ENCODE measurements at places on chromosomes 1 and 21.

DNA sequence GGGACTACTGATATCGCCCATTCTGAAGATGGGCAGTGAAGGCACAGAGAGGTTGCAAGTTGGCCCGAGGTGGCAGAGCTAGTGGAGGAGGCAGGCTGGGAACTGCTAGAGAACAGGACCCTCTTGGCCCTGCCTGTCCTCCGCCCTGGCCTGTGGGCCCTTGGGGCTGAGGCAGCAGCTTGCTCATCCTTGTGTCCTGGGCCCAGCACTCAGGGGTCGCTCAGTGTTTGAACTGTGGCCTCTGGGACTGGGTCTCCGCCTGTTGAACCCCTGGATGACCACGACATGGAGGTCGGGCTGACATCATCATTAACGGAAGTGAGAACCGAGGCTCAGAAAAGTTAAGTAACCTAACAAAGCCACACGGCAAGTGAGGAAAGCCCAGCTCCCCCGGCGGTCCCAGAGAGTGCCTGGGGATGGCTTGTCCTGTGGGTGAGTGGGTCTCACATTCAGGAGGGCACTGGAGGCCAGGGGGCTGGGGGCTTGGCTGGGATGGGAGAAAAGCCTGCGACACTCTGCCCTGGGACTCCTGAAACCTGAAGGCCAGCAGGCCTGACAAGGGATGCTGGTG is 23.0 kb upstream of the DDOST start:
- DNase-seq, result no peak

DNA sequence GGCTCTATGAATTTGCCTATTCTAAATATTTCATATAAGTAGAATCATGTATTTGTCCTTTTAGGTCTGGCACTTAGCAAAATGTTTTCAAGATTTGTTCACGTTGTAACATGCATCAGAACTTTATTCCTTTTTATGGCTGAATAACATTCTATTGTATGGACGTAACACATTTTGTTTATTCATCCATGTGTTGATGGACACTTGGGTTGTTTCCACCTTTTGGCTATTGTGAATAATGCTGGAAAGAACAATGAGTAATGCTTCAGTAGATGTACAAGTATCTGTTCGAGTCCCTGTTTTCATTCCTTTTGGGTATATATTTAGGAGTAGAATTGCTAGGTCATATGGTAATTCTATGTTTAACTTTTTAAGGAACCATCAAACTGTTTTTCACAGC is 24.7 kb downstream of the SLC35A3 start:
- DNase-seq, result no peak

GRCh38 chr1:115677565-115677964 is 35.8 kb downstream of the VANGL1 start:
- DNase-seq, result no peak

- DNase-seq, result no peak
Observed at GRCh38 chr1:104746994-104747393, 997.3 kb downstream of the AMY1C start.

DNA sequence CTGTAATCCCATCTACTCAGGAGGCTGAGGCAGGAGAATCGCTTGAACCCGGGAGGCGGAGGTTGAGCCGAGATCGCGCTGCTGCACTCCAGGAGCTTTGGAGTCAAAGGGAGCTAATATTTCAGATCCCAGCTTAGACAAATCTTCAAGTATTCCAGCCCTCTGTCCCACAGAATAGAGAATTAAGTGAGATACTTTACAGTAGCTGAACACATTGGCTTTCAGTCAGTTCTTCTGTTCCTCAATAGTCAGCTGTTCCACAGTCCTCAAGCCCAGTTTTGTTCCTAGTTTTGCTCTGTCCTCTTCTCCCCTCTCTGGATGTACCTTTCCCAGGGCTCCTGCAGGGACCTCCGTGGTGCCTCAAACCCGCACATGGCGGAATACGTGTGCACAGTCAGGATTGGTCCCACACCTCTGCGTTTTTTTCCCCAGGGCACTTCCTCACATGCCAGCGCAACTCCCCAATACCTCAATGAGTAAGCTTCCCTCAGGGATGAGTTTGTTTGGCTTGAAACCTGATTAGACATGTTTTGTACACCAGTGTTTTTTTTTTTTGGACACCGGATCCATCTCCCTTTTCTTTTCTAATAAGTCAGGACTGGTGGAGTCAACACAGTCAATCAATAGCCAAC is 1.2 kb downstream of the MFN2 start:
- no peak for DNase-seq

GRCh38 chr1:24849672-24850295 is 80.3 kb downstream of the RUNX3 start:
- peak; percentile 10 for DNase-seq

GRCh38 chr1:78619446-78619802 is 824 bp upstream of the IFI44L start:
- no peak for DNase-seq

GRCh38 chr1:91730801-91731732 is 154.9 kb downstream of the TGFBR3 start:
- DNase-seq, result no peak

DNA sequence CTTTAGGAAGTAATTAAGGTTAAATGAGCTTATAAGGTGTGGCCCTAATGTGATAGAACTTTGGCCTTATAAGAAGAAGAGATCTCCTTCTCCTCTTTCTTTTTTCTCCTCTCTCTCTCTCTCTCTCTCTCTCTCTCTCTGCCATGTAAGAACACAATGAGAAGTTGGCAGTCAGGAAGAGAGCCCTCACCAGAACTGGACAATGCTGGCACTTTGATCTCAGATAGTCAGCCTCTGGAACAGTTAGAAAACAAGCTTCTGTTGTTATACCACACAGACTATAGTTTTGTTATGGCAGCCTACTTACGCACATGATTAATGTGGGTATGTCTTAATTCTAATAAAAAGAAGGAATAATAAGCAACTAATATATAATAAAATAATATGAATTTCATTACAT is 444.2 kb upstream of the LRRC7 start:
- DNase-seq, result no peak

DNA sequence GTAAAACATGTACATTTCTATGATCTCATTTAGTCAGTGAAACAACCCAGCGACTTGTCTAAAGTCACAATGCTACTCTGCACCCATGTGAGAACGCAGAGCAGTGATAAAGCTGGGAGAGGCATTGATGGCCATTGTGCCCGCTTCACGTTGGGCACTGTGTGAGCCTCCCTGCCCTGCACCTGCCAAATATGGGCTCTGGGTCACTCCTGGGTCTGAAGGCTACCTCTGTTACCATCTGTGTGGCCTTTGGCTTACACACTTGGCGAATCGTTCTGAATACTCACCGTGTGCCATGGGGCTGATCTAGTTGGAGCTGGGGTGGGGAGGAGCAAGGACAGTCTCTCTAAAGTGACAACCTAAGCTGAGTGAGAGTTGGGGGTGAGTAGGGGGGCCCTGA is 29.9 kb downstream of the PCSK9 start:
- DNase-seq, result no peak

GRCh38 chr1:109959974-109960744 is 24.4 kb upstream of the AHCYL1 start:
- DNase-seq, result no peak

GRCh38 chr1:33735624-33736023 is 128.3 kb upstream of the HMGB4 start:
- DNase-seq, result no peak

- no peak for DNase-seq
Observed at GRCh38 chr1:230306169-230306568, 120.0 kb downstream of the PGBD5 start.

DNA sequence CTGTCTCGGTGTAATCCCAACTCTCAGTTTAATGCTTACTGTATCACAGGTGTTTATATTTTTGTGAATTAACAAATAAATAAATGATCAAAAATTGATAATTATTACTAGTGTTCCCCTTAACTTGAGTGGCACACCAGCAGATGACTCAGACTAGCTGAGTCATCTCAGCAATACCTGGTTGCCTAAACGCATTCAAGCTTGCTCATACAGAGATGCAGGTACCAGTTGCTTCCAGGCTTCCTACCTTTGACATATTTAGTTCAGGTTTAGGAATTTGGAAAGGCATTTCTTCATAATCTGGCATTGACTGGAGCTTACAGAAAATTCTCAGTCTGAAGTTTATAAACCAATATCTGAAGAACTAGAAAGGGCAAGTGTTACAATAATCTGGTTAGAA is 78.9 kb upstream of the LMO4 start:
- no peak for DNase-seq

- DNase-seq, result peak; percentile 22
Observed at GRCh38 chr1:2786329-2787162, 14.9 kb downstream of the TTC34 start.

DNA sequence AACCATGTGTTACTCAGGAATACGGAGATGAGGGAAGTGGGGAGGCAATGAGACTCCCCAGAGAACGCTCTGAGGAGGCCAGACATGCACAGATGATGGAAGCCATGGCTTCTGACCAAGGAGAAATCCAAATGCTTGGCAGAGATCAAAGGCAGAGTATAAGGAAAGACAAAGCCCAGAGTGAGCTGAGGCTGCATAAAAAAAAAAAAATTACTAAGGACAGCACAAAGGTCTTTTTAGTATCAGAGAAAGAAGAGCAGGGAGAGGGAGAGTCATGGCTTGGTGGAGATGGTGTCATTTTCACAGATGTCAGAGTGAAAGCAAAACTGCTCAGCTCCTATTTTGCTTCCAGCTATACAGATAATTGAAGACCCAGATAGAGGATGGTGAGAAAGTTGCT is 8.1 kb upstream of the NCF2 start:
- DNase-seq, result no peak

GRCh38 chr1:179380299-179380698 is 14.5 kb downstream of the AXDND1 start:
- no peak for DNase-seq

DNA sequence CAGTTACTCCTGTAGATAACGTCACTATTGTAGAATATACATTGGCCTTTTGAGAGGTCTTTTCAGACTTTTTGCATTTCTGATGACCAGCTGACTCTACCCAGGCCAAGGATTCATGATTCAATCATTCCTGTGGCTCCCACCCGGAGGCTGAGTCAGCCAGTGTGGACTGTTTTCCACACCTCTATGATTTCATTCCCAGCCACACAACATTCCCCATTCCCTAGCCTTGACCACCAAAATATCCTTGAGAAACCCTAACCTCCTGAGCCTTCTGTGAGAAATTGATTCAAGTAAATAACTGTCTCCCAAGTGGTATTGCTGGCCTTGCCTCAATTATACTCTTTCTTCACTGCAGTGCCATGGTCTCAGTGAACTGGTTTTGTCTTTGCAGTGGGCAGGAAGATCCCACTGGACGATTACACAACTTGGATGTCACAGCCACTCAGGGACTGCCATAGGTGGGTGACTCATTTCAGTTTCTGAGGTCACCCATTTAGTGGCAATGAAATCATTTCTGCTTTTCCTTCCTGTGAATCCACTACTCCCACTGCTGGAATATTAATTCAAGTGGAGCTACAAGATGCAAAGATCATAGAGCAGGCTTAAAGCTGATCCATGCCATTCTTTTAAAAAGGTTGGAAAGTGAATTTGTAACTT is 518.6 kb upstream of the ZP4 start:
- DNase-seq, result no peak
